Germinal center (tissue), 1 donor: ENCODE measurements at places on chromosomes 11 and 22.

- DNase-seq = no peak
These were observed 108.0 kb downstream of the SLC1A2 start for GRCh38 chr11:35311331-35311730.

DNA sequence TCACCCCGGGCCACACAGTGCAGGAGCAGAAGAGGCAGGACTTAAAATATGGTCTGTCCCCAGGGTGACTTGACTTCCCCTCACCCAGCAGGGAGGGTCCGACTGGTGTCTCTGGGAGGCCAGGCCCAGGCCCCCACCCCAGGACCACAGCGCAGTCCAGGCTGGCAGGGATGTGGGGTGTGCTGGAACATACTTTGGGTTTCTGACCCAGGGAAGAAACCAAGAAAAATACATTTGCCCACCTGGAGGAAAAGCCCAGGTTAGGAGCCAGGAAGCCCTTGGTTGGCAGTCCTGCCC, 5.2 kb downstream of the C1QTNF6 start:
- DNase-seq = no peak

GRCh38 chr22:50625568-50626313, 2.2 kb downstream of the ARSA start:
- no peak for DNase-seq

GRCh38 chr11:64084951-64085710, 49.4 kb downstream of the FLRT1 start:
- DNase-seq = no peak

DNA sequence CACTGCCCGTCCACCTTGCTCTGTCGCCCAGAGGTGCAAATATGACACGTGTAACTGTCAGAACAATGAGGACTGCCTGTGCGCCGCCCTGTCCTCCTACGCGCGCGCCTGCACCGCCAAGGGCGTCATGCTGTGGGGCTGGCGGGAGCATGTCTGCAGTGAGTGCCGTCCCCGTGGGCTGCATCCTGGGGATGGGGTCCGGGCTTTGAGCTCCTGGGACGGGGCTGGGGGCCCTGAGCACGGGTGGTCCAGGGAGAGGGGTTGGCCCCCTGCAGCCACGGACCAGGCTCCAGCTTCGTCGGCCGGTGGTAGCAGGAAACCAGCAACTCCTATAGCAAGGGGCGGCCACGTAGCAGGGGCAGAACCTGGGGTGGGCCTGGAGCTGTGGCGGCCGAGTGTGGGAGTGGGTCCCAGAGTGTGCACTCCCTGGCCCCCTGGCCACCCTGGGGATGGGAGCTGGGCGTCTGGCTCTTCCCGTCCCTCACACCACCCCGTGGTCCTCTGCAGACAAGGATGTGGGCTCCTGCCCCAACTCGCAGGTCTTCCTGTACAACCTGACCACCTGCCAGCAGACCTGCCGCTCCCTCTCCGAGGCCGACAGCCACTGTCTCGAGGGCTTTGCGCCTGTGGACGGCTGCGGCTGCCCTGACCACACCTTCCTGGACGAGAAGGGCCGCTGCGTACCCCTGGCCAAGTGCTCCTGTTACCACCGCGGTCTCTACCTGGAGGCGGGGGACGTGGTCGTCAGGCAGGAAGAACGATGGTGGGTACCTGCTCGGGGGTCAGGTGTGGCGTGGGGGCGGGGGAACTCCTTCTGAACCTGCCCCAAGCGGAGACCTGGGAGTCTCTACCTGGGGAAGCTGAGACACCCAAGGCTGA, 10.1 kb downstream of the MUC2 start:
- DNase-seq = no peak

DNA sequence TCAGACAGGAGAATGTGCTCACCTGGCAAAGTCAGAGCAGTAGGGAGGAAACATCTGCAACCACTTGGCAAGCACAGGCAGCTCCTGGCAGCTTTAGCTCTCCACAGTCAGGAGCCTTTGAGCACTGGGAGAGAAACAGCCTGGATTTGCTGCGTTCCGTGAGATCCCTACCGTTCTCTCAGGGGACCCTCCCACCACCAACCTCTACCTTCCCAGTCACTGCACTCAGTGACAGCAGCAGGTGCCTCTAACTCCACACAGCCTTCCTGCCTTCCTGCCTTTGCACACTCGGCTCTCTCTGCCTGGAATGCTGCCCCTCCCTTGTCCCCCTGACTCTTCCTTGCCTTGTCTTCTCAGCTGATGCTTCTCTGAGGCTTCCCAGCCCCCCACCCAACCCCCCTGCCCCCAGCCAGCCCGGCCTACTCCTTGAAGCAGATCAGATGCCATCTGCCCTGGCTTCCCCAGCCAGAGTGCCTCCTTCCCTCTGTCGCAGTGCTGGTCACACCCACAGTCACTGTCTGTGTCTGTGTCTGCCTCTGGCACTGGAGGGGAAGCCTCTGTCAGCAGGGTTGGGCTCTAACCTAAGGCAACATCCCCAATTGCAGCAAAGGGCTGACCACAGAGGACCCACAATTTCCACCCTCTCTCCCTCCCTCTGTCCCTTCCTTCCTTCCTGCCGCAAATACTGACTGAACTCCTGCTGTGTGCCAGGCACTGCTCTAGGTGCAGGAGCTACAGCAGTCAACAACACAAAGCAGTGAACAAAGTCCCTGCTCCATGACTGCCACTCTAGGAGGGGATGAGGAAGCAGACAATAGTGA, 14.9 kb upstream of the TSKU start:
- DNase-seq = no peak

DNA sequence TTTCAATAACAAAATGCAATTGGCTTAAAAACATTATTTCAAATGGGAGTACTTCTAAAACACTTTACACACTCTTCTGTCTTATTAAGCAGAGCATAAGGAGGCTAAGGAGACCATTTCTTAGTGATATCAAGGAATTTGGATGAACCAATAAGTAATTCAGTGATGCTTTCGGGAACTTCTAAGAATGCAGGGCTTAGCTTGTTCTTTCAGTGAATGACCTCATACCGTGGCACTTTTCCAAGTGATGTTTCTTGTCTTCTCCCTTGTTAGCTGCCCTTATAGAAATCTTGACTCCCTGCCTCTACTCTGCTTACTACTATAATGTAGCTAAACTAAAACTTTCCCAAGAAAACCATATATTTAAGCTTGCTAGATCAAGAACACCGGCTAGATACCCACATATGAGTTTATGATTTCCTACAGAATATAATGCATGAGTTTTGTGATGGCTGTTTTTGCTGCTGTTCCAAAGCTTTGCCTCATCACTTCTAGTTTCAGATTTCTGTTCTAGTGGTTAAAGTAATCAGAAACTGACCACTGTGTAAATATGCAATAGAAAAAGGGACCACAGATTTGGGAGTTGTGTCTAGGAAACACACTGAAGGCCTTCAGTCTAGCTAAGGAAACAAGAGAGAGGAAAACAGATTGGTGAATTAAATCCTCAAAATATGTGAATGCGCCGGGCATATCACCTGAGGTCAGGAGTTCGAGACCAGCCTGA, 37.5 kb upstream of the STK33 start:
- no peak for DNase-seq

- DNase-seq = no peak
These were observed 3.3 kb downstream of the USP47 start for GRCh38 chr11:11845071-11845470.

- DNase-seq = no peak
These were observed 5.3 kb upstream of the ATP5MG start for GRCh38 chr11:118396097-118396501.

GRCh38 chr11:304915-305843, 2.4 kb upstream of the IFITM2 start:
- peak; percentile 70 for DNase-seq

DNA sequence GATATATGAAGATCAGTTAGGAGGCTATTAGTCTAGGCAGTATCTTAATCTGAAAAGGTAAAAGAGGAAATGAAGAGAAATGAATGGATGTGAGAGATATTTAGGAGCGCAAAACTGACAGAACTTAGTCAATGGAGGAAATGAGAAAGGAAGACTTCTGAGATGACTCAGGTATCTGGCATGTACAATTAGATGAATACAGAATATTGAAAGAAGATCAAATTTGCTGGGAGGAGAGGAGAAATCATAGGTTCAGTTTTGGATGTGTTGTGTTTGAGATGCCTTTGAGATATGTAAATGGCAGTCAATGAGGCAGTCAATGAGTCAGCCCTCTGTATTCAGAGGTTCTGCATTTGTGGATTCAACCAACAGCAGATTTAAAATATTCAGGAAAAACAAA, 42.9 kb upstream of the GAB2 start:
- no peak for DNase-seq

DNA sequence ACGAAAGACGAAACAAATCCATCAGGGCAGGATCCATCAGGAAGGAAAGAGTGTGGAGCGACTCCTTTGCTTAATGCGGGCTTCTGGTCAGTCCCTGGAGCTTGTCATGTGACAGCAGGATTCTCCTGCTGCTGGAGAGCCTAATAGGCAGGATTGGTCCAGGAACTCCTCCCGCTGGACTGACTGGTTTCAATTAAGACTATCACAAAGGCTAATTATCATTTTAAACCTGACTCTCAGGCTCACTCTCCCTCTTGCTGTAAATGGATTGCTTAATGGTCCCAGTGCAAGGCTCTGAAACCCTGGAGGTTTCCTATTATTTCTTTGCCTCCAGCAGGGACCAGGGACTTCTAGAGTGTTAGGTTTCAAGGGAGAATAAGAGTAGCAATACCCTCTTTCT, 493.8 kb downstream of the NTM start:
- no peak for DNase-seq

- DNase-seq = no peak
These were observed 2.1 kb downstream of the SLC35E4 start for GRCh38 chr22:30637701-30638114.

GRCh38 chr11:117720061-117720511, 76.9 kb downstream of the DSCAML1 start:
- no peak for DNase-seq

DNA sequence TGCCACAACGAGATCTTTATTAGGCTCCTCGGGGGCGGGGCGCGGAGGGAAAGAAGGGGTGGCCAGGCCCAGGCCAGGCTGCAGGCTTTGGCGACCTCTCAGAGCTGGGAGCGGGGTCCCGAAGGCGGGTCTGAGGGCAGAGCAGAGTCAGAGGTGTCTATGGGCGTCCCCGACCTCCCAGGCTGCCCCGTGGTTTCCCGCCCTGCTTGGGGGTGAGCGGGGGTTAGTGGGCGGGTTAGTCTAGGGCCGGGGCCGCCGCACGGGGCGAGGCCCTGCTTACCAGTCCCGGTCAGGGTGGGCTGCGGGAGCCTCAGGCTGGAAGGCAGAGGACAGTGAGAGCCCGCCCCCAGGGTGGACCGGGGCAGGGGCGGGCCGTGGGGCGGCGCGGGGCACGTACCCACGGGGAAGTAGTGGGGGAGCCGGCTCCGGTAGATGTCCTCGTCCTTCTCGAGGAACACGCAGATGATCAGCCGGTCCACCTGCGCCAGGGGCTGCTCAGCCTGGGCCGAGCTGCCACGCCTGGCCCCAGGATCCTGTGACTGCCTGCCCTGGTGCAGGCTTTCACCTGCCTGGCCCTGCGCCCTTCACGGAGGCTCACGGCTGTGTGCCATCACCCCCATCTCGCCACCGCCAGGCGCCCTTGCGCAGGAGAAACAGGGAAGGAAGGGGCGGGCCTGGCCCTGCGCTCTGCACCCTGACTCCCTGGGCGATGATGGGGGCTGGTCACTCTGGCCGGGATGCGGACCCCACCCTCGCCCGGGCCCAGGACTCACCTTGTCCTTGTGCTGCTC, 12.5 kb downstream of the OTUB1 start:
- no peak for DNase-seq

- no peak for DNase-seq
These were observed 68.5 kb downstream of the PIWIL3 start for GRCh38 chr22:24706054-24706453.

DNA sequence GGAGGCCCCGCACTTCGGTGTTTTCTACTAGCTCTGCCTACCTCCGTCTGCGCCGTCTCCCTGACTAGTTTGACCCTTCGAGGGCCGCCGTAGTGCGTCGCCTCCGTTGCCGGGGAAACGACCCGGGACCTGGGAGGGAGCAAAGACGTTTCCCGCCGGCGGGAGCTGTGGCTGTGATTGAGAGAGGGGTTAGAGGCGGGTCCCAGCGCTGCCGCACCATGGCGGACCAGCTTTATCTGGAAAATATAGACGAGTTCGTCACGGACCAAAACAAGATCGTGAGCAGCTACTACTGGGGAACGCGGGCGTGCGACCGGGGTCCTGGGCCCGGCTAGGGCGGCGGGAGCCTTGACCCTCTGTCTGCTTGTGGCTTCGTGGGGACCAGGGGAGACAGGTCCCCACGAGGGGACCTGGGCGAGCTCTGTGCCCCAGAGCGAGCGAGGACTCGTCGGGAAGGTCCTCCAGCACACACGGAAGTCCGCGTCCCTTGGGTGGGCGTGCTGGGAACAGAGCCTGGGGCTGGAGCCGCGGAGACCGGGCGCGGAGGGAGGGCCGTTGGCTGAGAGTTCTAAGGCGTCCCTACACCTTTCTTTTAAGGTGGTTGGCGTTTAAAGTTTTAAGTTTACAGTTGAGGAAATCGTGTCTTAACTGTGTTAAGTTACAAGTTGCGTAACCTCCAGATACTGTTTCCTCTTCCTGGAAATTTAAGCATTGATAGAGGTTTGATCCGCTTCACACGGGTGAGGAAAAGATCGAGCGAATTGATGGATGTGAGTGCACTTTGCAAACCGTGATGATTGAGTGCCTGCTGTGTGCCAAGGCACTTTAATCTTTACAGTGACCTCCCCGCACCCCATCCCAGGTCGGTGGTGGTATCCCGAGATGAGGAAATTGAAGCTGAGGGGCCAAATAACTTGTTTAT, at the start of gene POLD3:
Gene POLD3, plus strand, starts transcription at position 142 of the 922 bp plus-strand sequence. Its CDS starts 77 bp downstream, at position 219.
- DNase-seq = peak; percentile 76
